CD8-positive, alpha-beta memory T cell (primary cell): ENCODE measurements at places on chromosomes 16 and 17. TPM values are rescaled to one million over a fixed set of nuclear protein-coding genes. Genes with fewer than 3 reads are reported as not detected.
A peak's percentile ranks its signal among the peaks of the same experiment; 100 is the strongest.

GRCh38 chr16:88762941-88763340, 22.1 kb downstream of the PIEZO1 start:
- no peak for DNase-seq

- no peak for DNase-seq
These were observed 172.1 kb downstream of the RBFOX3 start for GRCh38 chr17:79438546-79439334.

DNA sequence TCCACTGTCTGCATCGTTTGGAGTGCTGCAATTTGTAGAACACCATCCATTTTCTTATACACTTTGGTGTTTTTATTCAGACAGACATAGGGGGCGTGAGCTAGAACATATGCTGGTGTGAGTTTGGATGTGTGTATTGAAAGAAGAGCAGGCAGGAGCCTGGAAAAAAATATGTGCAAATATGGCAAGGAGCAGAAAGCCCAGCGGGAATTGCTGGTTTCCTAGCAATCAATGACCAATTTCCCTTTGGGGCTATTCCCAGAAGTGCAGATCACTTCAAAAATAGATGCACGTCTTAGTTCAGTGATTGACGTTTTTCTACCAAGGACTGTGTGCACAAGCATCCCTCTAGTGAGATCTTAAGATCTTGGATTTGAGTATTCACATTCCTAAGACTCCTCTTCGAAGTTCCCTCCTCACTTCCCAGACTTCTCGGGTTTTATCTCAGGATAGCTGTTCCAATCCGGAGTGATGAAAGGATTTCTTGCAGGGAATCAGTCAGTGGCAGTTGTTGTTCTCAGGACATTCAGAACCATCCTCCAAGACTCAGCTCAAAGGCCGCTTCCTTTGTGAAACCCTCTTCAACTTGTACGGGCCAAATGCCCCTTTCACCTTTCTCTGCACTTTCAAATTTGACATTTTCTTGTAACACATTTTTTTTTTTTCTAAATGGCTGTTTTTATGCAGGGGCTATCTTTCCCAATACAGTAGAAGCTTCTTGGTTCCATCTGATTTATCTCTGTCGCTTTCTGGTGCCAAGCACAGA, 268.7 kb upstream of the ASIC2 start:
- no peak for DNase-seq

DNA sequence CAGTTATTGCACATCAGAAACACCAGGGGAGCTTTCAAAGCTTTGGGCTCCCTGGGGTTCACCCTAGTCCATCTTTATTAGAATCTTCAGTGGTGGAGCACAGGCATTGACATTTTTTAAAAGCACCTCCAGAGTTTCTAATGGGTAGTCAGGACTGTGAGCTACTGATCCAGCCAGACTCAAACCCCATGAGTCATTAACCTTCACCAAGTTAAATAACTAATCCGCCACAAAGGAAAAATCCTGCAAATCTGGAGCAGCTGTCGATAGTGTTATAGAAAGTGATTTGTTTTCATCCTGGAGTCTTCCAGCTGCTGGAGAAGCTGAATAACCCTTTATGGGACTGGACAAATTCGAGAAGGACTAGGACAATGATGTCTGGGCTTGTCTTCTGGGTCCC, 93.2 kb upstream of the PIRT start:
- no peak for DNase-seq

- no peak for DNase-seq
These were observed 4.7 kb upstream of the CNOT1 start for GRCh38 chr16:58634265-58634802.

GRCh38 chr17:76738468-76738850, 540 bp downstream of the MFSD11 start:
- no peak for DNase-seq

DNA sequence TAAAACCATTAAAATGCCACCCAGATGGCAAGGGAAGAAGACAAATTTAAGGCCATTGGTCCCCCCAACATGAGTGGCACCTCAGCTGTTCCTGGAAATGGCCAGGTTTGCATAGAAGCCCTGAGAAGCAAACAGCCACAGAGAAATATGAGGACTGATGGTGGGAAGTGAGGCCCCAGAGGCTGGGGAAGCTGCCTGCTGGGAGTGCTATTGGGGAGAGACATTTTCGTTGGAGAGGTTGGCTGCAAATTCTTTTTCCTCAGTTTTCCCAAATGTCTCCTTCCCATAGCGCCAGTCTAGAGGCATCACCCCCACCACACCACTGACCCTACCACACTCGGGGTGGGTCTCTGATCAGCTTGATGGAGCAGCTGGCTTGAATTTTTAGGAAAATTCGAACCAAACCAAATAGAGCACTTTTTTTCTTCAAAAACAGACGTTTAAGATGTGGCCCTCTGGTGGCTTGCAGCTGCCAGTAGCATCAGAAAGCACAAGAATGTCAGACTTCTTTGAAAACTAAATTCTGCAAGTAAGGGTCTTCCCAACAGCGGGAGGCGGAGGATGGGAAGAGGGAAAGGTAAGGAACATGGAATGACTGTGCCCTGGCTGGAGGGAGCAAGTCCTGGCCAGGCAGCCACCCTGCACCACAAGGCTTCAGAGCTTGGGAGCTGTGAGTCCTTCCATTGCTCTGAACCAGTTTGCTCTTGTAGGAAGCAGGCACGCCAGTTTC, 13.2 kb upstream of the SLC12A3 start:
- no peak for DNase-seq

- no peak for DNase-seq
These were observed at the start of gene FGF11 for GRCh38 chr17:7439462-7440112. TSS of gene FGF11 (plus strand) at chr17:7439512. CDS start at chr17:7439621, 109 bp downstream.

DNA sequence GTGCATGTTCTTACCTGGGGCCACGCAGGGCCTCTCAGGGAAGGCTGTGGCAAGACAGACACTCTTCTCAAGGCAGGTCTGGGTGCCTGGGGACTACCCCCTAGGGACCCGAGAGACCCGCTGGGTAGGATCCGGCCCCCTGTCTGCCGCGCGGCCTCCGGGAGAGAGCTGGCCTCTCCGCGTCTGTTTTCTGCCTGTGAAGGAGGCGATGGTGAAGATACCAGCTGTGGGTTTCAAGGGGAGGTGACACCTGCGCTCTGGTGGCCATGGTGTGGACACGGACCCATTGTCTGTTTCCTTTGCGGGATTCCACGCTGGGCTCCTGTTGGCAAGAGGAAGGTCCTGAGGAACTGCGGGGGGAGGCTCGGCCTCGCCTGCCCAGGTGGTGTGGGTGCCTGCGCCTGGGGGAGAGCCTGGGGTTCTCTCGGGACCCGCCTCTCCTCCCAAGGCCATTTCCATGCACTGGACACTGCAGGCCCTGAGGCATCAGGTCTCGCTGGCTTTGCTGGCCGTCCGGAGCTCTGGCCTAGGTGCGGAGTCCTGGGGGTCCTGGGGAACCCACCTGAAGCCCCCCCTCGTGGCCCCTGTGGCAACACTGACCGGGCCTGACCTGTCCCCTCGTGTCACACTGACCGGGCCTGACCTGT, 12.2 kb upstream of the METRNL start:
- no peak for DNase-seq

- DNase-seq, result no peak
These were observed 519 bp downstream of the ST6GALNAC2 start for GRCh38 chr17:76585033-76585648.

- DNase-seq, result no peak
These were observed 89.5 kb downstream of the CDH11 start for GRCh38 chr16:65032387-65032786.

GRCh38 chr16:57778658-57779057, 23.6 kb downstream of the KIFC3 start:
- DNase-seq, result no peak

DNA sequence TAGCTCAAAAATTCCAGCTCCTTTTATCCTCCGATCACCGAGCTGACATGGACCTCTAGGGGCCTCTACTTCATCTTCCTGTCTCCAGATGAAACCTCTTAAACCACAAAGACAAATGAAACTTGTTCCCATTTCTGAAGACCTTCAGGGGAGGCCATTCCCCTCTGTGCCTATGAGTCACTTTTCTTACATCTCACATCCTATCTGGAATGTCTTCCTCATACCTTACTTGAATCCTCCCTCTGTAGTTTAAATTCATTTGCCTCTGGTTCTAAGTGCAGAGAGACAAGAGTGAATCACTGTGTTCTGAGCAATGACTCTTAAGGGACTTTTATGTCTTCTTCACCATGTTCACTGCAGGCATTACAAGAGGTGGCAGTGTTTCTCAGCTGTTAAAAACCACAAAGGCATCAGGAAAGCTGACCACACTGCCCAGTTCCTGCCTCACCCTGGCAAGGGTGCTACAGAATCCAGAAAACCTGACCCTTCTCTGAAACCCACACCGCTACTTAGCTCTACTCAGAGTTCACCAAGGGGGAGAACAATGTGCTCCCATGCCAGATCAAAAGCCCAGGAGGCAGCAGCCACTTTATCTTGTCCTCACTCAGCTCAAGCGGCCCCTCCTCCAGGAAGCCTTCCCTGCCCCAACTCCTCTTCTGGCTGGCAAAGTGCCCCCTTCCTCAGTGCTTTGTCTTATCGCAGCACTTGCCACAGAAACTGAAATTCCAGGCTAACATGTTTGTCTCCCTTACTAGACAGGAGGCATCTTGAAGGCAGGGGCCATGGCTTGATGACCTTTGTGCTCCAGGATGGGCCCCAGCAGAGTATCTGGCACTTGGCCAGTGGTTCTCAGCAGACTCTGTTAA, 6.4 kb downstream of the CUEDC1 start:
- DNase-seq, result no peak

DNA sequence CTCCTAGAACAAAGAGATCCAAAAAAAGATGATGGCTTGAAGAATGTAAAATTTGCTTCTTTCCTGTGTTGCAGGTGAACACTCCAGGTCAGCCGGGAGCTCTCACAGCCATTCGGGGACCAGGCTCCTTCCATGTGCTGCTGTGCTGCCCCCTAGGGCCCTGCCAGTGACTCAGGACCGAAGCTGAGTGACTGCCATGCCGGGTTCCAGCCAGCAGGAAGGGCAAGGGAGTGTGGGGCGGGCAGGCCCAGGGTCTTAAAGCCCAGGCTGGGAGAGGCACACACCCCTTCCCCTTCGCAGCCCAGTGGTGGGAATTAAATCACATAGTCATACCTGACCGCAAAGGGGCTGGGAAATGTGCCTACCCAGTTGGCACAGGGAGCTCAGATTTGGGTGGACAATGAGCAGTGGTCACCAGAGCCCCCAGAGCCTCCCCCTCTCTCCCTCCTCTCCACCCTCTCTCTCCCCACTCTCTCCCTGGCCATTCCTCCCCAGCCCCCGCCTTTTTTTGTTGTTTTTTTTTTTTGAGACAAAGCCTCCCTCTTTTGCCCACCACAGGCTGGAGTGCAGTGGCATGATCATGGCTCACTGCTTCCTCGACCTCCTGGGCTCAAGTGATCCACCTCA, 11.5 kb downstream of the EPOP start:
- peak; percentile 52 for DNase-seq

DNA sequence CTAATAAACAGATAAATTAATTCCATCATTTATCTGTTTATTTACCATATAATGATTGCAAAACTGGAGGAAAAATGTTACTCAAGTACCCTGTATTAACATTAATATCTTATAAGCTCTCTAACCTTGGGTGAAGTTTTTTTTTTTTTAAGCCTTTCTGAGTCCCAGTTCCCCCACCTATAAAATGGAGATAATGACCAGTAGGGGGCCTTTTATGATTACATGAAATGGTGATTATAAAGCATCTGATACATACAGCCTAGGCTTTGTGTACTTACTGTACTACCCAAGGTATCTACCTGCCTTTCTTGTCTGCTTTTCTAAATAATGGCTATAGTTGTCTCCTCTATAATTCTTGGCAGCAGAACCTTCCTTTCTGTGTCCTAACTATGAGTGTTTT, 22.6 kb downstream of the LRRC36 start:
- DNase-seq, result no peak

DNA sequence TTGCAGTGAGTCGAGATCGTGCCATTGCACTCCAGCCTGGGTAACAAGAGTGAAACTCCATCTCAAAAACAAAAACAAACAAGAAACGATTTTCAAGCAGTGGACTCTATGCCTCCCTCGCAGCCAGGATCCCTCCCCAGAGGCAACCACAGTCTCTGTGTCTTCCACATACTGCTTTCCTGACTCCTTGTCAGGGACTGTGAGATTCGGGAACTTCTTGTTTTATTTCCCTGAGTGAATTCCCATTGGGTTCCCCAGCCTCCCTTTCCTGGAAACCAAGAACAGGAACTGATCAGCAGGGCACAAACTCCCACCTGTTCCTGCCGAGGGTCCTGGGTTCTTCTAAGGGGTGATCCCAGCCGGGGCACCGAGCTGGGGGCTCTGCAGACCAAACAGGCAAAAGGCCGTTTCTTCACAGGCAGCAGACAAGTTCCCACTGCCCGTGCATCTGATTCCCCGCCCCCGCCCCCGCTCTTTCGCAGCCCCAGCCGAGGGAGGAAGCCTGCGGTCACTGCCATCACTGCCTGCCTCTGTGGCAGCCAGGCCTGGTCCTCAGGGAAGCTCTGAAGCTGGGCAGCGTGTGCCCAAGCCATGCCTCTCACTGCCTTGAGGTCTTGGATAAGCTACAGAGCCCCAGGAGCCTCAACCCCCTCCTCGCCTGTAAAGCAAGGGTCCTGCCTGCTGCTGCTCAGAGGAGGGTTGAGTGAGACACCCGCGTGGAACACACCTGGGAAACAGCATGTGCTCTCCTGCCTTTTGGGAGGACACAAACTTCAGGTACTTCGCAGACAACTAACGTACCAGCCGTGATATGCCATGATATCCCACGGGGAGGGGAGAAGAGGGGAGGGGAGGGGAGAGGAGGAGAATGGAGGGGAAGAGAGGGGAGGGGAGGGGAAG, 5.5 kb upstream of the PIEZO1 start:
- DNase-seq, result peak; percentile 53

DNA sequence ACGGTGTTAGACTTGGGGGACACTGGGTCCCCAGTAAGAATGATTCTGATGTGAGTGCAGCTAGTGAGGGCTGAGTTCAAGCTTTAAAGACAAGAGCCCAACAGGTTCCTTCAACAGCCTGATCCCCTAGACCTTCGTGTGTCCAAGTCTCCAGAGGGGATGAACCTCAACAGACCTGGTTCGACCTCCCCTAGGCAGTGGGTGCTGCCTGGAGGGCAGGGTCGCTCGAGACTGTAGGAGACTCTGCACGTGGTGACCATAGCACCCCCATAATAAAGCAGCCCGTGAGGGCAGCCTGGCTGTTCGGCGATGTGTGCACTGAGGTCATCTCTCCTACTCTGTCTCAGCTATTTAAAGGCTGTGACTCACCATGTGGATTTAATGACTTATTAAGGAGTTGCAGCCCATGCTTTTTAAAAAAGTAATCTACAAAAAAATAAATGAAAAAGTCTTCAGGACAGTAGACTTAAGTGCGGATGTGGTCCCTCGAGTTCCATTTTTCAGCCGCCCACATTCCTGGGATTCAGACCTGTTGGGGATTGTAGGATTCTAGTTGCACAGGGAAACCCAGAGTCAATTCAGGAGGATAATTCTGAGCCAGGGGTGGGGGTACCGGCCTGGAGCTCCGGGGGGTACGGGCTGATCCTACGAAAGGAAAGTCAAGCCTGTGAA, 23.4 kb upstream of the METRNL start:
- no peak for DNase-seq

FBF1 gene
- 22.6 TPM for total RNA-seq

CARHSP1 gene
- 57.8 TPM for total RNA-seq

CDK5R1 gene
- 7.0 TPM for total RNA-seq

TM4SF5 gene
- not detected for total RNA-seq

ATP2A3 gene
- total RNA-seq, result 108 TPM

SEZ6 gene
- total RNA-seq, result not detected

RUNDC3A gene
- not detected for total RNA-seq

SPN gene
- total RNA-seq, result 144 TPM

DPEP2 gene
- 6.2 TPM for total RNA-seq

GAS2L2 gene
- total RNA-seq, result not detected

FSCN2 gene
- 0.49 TPM for total RNA-seq

HEXD gene
- 30.4 TPM for total RNA-seq

P3H4 gene
- total RNA-seq, result 2.6 TPM
